ENCODE measurements at places on chromosomes 1 and 21.

- no peak for DNase-seq
Observed at GRCh38 chr1:208190784-208191183, 53.4 kb downstream of the PLXNA2 start.

DNA sequence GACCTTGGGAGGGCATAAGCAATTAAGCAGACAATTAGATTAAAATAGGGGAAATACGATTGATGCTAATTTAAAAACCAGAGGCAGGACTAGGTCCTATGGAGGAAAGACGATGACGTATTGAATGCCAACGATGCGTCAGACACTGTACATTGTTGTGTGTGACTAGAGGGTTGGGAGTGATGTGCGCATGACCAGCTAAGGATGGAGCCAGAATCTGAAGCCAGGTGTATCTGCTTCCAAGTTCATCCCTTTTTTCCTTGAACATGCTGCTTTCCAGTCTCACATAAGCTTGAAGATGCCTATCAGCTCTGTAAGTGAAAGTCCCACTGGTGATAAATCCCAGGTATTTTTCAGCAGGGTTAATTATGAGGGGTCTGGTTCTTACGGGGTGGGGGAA, 576.2 kb downstream of the MATN1 start:
- no peak for DNase-seq

DNA sequence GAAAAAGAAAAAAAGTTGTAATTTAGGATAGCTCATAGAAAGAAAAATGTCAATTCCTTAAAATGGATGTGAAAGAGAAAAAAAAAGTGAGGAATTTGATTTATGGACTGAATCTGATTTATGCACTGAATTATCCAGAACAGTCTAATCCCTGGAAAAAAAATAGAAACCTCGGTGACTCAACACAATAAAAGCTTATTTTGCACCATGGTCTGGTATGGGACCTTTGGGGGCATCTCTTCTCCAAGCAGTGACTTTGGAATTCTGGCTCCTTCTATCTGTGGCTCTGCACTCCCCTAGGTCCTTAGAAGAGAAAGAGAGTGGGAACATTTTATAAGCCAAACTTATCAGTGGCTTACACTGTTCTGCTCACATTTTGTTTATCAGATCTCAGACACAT, 471.7 kb upstream of the B3GALT2 start:
- no peak for DNase-seq

- DNase-seq = no peak
Observed at GRCh38 chr1:168340781-168341482, 60.3 kb downstream of the TBX19 start.

GRCh38 chr21:25615880-25616279, 8.6 kb upstream of the MRPL39 start:
- DNase-seq = no peak

- DNase-seq = no peak
Observed at GRCh38 chr1:31981972-31982371, 31.7 kb upstream of the KHDRBS1 start.

- no peak for DNase-seq
Observed at GRCh38 chr1:21157054-21157453, 19.6 kb downstream of the EIF4G3 start.

- DNase-seq = no peak
Observed at GRCh38 chr1:166796620-166797236, 42.5 kb upstream of the POGK start.

DNA sequence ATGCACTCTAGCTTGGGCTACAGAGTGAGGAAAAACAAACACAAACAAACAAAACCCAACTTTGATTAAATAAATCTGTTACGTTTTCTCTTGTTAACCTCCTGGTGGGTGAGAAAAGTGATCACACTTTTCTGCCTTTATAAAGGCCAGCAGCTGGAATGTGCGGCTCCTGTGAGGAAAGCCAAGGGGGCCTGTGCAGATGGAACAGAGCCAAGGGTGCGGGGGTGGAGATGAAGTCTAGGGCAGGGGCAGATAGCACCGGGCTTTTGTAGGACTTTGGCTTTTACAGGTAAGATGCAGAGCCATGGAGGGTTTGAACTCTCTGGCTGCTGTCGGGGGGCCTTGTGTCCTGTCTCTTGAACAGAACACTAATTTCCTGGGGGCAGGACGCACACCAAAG, 40.7 kb upstream of the GPR37L1 start:
- DNase-seq = no peak

GRCh38 chr1:78586572-78586971, 33.7 kb upstream of the IFI44L start:
- DNase-seq = peak; percentile 48

GRCh38 chr1:57549300-57549699, 125.4 kb upstream of the DAB1 start:
- no peak for DNase-seq

DNA sequence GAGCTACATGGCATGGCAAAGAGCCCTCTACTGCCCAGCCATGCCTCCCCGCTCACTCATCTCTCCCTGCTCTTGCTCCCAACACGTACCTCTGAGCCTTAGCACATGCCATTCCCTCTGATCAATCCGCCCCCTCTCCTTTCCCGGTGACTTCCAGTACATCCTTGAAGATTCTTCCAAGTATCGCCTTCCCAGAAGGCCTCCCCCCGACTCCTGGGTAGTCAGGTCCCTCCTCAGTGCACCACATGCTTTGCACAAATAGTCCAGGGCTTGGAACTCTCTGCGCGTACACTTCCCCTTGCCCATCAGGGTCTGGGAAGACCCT, 77.0 kb upstream of the IFFO2 start:
- no peak for DNase-seq

DNA sequence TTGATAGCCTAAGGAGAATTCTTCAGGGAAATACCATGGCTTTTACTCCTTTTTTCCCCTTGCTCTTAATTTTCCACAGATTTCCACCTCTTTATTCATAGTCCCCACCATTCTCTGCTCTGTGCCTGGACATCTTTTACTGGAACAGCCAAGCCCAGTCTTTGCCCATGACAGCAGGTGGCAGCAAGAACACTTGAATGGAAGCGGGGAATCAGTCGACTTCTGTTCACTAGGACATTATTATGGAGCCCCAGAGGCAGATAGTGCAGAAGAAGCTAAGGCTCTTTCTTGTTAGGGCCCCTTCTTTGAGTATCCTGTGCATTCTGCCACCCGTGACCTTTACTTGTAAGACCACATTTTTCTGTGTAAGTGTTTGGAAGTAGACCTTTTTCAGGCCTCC, 6.3 kb downstream of the OR14I1 start:
- DNase-seq = no peak

DNA sequence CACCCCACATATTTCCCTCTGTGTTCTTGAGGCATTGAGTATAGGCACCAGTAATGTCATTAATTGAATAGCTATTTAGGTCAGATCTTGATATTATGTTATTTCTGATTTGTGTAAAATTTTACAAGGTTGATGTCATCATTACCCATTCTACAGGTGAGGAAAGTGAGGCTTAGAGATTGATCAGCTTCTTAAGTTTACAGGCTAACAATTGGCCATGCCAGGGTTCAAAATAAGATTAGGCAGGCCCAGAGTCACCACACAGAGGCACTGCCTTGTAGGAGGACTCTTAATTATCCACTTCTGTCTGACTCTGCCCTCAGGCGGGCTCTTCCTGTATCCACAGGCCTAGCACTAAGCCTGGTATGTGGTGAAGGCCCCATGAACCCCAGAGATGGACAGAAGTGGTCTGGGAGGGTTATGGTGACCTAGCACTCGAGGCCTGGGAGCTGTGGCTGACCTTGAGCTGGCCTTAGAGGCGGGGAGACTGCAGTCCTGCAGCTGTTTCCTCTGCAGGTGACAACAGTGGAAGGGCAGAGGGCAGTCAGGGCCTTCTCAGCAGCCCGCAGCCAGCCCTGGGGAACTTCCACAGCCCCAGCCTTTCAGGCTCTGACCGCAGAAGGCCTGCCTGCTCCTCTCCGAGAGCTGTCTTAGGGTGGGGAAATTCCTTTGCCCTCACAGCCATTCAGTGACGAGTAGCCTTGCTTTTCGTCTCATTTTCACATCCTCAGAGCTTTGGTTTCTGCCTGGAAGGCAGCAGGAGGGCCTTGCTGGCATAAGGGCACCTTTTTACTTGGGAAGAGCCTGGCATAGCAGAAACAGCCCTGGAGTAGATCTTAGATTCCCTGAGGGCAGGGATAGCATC, 12.2 kb downstream of the ZDHHC18 start:
- no peak for DNase-seq

DNA sequence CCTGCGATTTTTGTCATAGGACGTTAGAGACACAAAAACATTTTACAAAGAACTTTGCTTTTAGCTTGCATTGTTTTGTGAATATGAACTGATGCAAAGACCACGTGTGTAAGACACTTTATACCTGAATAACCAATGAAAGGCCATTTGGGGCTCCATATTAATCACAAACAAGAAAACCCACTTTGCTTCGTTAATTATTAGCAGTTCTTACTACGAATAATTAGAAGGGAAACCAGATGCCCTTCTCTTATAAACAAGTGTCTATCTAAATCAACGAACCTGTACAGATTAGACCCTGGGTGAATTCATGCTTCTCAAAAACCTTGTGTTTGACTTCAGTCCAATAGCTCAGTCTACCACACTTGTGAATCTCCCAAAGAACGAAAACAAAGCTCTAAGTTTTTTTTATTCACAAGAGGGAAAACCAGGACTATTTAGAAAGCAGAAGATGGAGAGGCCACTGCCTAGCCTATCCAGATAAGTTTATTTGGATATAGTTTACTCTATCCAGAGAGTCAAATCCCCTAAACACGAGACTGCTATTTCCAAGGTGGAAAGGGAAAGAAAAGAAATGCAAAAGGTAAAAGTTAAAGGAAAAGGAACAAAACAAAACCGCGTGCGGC, 897 bp downstream of the CYYR1 start:
- no peak for DNase-seq

- DNase-seq = no peak
Observed at GRCh38 chr1:8866173-8866791, 12.2 kb downstream of the ENO1 start.

DNA sequence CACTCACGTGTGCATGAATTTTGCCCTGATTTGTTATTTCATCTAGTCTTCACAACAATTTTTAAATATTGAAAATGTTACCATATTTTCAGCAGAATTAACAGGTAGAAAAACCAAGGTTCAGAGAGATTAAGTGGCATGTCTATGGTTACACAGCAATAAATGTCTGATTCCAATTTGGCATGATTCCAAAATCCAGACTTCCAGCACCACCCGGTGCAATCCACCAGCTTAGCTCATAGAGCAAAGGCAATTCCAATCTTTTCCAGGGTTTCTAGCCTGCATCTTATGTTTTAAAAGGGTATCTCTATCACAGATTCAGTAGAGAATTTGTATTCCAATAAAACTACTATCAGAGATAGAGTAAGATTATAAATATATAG, 161.8 kb downstream of the TPR start:
- no peak for DNase-seq

DNA sequence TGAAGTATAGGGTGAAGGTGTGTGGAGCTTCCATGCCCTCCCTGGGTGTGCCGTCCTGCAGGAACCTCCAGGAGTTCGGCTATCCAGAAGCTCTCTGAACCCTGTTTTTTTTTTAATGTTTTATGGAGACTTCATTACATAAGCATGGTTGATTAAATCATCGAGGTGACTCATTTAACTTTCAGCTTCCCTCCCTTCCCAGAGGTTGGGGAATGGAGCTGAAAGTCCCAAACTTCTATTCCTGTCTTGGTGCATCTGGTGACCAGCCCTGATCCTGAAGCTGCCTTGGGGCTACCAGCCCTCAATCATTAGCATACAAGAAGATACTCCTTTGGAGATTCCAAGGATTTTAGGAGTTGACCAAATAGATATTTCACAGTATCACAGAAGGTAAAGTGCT, 9.5 kb downstream of the RRP15 start:
- peak; percentile 21 for DNase-seq

DNA sequence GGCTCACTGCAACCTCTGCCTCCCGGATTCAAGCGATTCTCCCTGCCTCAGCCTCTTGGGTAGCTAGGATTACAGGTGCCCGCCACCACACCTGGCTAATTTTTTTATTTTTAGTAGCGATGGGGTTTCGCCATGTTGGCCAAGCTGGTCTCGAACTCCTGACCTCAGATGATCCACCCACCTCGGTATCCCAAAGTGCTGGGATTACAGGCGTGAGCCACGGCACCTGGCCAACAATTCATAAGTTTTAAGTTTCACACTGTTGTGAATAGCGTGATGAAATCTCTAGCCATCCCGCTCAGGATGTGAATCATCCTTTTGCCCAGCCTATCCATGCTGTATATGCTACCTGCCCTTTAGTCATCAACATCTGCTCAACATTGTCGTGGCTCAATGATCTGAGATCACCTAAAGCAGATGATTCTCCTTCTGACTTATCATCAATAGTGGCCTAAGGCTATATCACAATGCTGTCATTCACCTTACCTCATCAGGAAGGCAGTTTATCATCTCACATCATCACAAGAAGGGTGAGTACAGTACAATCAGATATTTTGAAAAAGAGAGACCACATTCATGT, 2.6 kb downstream of the PFDN2 start:
- peak; percentile 83 for DNase-seq

DNA sequence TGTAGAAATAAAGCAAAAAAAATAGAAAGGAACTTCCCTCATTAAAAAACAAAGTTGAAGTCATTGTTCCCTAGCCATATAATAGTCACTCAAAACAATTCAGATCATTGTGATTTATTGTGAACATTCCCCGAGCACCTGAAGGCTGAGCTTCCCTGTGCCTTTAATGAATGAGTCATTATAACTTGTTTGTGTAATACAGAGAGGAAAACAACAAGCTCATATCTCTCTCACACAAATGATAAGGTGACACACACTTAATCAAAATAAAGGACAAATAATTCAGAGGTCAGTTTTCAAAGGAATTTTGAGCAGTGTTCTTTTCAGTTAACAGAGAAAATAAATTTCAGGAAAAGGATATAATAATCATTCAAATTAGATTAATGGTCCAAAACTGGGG, 326.2 kb downstream of the DUSP10 start:
- no peak for DNase-seq

- peak; percentile 38 for DNase-seq
Observed at GRCh38 chr1:187471555-187471954, 642.8 kb downstream of the PLA2G4A start.

DNA sequence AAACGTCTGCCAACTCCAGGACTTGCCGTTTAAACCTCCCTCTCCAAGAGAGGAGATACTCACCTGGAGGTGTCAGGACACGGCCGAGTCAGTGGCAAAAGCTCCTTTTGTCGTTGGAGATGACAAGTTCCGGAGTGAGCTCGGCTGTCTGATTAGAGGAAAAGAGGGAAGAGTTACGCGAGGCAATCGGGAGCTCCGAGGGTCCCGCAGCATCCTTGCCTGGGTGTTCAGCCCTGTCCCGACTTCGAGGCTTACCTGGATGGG, 497 bp downstream of the ID3 start:
- no peak for DNase-seq

GRCh38 chr1:235843461-235843961, 23.2 kb downstream of the LYST start:
- DNase-seq = peak; percentile 56

GRCh38 chr1:8945568-8945967, at the start of gene CA6:
CA6 (plus strand) TSS chr1:8945868; CDS start chr1:8945887, 19 bp downstream.
- DNase-seq = no peak

DNA sequence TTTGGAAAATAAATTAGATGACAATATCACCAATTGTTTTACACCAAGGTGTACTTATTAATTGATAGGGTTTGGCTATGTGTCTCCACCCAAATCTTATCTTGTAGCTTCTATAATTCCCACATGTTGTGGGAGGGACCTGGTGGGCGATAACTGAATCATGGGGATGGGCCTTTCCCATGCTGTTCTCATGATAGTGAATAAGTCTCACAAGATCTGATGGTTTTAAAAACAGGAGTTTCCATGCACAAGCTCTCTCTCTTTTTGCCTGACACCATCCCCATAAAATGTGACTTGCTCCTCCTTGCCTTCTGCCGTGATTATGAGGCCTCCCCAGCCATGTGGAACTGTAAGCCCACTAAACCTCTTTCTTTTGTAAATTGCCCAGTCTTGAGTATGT, 131.0 kb upstream of the LMO4 start:
- DNase-seq = no peak

All from LHCN-M2 (cell line).